ENCODE measurements at places on chromosomes 16 and 17.

- no peak for DNase-seq
Observed at GRCh38 chr16:86823888-86824671, 245.7 kb downstream of the FOXL1 start.

- peak; percentile 12 for DNase-seq
Observed at GRCh38 chr17:32226886-32227285, 38.7 kb upstream of the RHBDL3 start.

GRCh38 chr16:1691956-1692355 lies 13.9 kb downstream of the JPT2 start:
- no peak for DNase-seq

DNA sequence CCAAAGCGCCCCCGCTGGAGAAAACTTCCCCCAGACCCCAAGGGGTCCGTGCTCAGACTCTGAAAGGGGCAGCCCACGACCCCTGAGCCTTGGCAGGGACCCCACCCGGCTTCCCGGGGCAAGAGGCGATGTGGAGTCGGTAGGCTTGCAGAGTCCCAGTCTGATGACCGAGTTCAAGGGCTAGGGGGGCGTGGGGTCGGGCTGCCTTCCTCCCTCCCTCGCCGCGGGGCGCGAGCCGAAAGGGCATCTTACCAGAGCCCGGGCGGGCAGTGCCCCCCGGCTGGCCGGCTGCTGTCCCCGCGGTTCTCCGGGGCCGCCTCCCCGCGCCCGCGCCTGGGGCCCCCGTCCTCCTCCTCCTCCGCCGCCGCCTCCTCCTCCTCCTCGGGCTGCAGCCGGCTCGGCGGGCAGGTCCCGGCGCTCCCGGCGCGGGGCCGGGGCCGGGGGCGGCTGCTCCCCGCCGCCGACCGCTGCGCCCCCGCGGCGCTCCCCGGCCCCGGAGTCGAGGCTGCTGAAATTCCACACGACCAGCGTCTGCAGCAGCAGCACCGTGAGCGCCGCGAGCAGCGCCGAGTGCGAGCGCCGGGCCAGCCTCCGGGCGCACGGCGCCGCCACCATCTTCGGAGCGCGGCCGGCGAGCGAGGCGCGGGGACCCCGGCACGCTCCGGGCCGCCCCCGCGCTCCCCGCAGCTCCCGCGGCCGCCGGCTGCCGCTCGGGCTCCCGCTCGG lies 415 bp downstream of the XYLT1 start:
- peak; percentile 65 for DNase-seq

- DNase-seq, result no peak
Observed at GRCh38 chr16:17396762-17397498, 73.8 kb downstream of the XYLT1 start.

Measured in right kidney (tissue), 9 donors.